ENCODE measurements at places on chromosomes 12 and 14. TPM values are rescaled to one million over a fixed set of nuclear protein-coding genes. Genes with fewer than 3 reads are reported as not detected.

GRCh38 chr12:6368906-6369525 lies 6.3 kb downstream of the SCNN1A start:
- DNase-seq = no peak

DNA sequence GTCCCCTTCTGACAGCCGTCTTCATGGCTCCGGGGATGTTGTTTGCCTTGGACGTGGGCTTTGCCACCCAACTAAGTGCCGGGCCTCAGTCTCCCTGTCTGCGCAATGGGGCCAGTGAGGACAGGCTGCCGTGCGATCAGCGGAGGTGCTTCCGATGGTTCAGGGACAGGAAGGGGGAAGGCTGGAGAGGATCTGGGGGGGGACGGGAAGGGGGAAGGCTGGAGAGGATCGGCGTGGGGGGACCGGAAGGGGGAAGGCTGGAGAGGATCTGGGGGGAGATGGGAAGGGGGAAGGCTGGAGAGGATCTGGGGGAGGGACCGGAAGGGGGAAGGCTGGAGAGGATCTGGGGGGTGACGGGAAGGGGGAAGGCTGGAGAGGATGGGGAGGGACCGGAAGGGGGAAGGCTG lies 3.4 kb downstream of the MMP17 start:
- DNase-seq = no peak

DNA sequence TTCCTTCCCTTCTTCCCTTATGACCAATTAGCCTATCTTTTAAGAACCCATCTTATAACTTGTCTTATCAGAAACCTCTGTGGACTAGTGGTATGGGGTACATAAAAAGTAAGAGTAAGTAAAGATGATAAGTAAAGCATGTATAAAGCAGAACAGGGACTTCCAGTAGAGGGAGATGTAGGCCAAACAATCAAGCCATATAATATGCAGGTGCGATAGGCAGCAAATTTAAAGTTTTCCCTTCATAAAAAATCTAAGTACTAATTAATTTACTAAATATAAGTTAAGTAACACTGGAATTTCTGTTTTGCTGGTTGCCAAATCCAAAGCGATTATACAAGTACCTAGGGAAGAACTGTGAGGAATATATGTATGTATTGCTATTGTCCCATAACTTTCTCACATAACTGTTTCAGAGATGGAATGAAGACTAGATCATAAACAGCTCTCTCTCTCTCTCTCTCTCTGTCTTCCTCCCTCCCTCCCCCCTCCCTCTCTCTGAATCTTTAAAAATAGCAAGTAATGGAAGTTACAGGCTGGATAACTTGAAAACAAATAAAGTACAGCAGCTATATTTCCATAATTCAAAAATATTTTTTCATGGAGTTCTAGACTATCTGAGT lies 25.7 kb downstream of the METTL25 start:
- DNase-seq = peak; percentile 68

DNA sequence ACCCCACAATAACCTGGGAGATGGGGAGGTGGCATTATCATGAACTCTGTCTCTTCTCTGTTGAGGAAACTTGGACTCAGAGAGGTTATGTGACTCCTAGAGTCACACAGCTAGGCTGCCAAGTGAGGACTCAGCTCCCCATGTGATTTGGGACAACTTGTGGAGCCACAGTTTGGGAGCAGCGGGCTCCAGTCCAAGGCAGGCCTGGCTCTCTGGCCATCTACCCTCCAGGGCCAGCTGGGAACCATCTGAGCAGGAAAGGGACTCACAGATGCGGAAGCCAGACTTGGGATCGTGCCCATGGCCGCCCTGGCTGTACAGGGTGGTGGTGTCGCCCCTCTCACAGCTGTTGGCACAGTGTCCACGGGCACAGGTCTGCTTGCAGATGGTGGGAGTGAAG lies 59.1 kb downstream of the ISCA2 start:
- peak; percentile 82 for DNase-seq

DNA sequence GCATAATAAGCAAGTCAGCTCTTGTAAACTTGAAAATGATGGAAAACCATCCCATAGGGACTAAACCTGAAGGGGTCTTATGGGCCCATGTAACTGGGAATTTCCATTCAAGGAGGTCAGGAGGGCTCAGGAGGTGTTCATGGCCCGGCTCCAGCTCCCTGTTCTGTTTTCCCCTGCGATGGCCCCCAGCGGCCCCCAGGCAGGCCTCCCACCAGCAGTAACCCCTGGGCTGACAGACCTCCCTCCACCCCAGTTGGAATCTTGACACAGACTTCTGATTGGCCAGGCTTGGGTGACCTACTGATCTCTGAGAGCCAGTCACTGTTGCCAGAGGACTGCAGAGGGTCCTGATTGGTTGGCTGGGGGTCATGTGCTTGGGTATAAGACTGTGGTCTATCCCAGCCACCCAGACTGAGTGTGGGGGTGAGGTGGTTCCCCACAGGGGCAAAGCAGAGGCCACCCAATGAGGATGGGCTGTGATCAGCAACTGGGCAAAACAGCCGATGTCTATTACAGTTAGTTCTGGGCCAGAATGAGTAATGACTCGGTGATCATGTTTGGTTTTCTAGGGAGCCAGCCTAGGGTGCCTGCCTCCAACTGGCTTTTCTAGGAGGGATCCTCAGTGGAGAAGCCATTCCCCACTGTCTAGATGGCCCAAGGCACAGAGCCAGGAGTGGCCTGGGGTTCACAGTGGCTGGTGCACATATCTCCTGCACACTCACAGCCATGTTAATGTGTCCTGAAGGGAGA lies 27.0 kb downstream of the RHOF start:
- no peak for DNase-seq

GRCh38 chr12:107356266-107356936 lies 263.1 kb upstream of the CRY1 start:
- peak; percentile 54 for DNase-seq

- peak; percentile 17 for DNase-seq
These were observed 1037.8 kb downstream of the TMEM121 start for GRCh38 chr14:106564058-106564643.

GRCh38 chr14:60349663-60350365 lies 100.8 kb downstream of the PPM1A start:
- DNase-seq = peak; percentile 72

The ISCA2 gene
- total RNA-seq = 8.5 TPM

DNA sequence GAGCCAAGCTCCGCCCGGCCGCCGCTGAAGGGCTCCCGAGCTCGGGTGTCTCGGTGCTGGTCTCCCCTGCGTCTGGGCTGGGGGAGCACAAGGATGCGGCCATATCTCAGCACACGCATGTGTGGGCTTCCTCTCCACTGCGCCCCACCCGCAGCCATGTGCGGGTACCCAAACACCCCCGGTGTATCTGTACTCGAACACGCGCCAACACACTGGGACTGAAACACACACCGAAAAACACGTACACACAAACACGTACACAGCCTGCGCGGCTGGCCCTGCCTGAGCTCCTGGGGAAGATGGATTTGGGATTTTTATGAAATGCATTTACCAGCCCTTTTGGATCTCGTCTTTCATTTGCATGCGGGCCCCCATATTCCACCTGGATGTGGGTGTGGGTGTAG lies 897 bp upstream of the TBX3 start:
- no peak for DNase-seq

DNA sequence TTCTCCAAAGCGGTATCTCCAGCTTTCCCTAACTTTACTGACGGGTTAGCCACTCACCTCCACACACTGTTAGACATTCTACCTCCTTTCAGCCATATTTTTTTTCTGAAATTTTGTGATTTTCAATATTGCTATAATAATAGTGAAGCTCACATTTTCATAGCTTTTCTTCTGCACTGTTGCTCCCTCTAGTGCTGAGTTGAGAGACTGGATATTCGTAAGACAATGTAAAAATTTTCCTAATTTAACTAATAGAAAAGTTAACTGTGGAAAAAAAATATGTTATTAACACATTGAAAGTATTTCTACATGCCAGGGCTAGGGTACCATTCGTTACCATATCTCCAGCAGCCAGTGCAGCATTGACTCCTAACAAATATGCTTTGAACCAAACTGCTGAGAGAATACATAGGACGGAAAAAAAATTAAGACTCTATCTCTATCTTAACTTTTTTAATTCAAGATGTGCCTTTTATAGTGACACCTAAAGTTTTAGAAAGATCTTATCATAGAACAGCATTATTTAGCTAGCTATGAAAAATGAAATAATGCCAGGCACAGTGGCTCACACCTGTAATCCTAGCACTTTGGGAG lies 48.7 kb upstream of the ABCC9 start:
- DNase-seq = peak; percentile 48

The GPRC5D gene
- not detected for total RNA-seq

DNA sequence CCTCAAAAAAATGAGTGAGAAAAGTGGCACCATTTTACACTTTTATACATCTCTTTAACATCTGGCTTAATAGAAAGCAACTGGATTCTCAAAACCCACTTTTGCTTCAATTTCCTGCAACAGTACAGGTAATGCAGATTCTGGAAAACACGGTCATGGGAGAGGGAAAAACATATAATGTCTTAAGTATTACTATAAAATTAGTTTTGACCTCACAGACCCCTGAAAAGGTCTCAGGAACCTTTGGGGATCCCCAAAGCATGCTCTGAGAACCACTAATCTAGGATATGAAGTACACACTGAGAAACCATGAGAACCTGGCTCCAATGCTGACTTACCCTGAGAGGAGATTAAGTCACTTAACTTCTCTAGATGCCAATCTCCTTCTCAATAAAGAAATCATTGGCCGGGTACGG lies 64.7 kb downstream of the PPP2R5E start:
- DNase-seq = no peak

The KLHL42 gene
- 12.0 TPM for total RNA-seq

GRCh38 chr12:132327336-132328171 lies 1.8 kb downstream of the GALNT9 start:
- peak; percentile 93 for DNase-seq

DNA sequence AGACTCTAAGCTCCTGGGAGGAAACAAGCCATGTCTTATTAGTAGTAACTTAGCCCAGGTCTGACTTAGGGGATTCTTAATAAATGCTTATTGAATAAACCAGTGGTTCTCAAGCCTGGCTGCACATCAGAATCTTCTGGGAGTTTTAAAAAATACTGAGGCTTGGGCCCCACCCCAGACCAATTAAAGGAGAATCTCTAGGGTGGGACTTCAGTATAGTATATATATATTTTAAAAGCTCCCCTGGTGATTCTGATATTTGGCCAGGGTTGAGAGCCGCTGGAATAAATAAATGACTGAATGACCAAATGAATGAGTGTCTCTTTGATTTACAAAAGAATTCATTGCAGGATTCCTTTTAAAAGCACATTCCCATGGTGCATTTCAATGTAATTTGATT lies 151.5 kb upstream of the GSC start:
- no peak for DNase-seq

The OR6C75 gene
- not detected for total RNA-seq

- peak; percentile 93 for DNase-seq
These were observed 2.1 kb downstream of the MYL6 start for GRCh38 chr12:56160193-56160763.

DNA sequence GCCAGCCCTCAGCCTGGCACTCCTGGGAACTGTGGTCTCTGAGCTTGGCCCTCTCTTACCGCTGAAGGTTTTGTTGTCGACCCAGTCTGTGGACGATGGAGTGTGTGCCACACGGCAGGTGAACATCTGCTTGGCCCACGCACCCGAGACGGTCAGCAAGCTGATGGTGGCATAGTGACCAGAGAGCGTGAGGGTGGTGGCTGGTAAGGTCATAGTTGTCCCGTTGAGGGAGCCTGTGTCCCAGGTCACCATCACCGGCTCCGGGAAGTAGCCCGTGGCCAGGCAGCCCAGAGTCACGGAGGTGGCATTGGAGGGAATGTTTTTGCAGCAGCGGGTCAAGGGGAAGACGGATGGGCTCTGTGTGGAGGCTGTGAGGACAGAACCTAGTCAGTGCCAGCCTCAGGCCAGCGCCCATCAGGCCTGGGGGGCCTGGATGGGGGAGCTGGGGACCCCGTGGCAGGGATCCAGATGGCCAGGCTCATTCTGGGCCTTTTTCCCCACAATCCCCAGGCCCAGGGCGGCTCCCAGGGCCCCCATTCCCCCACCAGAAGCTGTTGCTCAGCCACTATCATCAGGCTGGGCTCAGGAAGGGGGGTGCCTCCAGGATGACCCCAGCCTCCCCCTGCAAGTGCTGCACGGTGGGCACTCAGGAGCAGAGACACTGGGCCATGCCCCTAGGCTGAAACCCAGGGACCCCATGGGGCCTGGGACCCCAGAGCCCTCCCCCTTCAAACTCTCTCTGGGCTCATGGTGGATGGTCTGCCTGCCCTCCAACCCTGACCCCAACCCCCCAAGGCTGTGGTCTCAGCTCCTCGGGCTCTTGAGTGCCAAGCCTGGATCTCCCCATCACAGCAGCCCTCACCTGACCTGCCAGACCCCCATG lies 75.2 kb downstream of the TMEM121 start:
- DNase-seq = no peak

Data from lung microvascular endothelial cell (primary cell).